HCT116 (cell line): ENCODE measurements at places on chromosomes 1 and 21. TPM values are rescaled to one million over a fixed set of nuclear protein-coding genes. Genes with fewer than 3 reads are reported as not detected.

The ZNF672 gene
- total RNA-seq = 27.6 TPM

The OR2L8 gene
- total RNA-seq = not detected

The DNAI4 gene
- total RNA-seq = 3.9 TPM

The SLAMF7 gene
- total RNA-seq = 0.34 TPM

The FCRLB gene
- 1.0 TPM for total RNA-seq

The TGFB2 gene
- 0.34 TPM for total RNA-seq

The FCRL4 gene
- not detected for total RNA-seq

The RHEX gene
- total RNA-seq = not detected

GRCh38 chr1:66295803-66296202 is 238.2 kb upstream of the SGIP1 start:
- H3K27ac ChIP-seq = peak overlapping the region; percentile 99
- H3K27me3 ChIP-seq = no peaks in the 10 kb centered on the region
- no peaks in the 10 kb centered on the region for H3K36me3 ChIP-seq
- H3K4me3 ChIP-seq = no peak overlapping the region

DNA sequence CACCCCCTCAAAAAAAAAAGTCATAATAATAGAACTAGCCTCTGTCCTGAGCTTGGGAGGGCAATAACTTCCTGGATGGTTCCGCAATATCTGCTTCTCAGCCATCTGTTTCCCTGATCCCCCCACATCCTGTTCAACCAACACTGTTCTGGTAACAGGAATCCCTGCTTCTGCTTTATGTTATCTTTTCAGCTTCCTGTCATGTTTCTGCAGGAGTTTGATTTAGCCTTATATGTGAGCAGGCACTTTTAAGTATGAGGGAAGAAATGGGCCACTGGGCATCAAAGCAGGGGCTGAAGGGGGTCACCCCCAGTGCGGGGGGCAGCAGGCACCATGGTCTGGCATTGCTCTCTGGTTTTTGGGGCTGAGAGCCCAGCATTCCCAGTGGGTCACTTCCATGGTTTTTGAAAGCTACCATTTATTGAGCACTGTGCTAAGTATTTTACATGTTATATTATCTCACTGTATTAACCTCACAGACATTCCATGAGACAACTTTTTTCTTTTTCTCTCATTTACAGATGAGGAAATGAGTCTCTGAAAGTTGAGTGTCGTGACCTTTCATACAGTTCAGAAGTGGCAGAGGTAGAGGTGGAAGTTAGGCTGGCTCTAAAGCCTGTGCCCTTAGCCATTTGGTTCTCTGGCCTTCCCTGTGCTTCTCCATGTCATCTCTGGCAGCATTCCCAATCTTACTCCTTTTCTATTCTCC is 61.9 kb downstream of the DNTTIP2 start:
- H3K27ac ChIP-seq = no peak overlapping the region
- no peak overlapping the region for H3K4me3 ChIP-seq
- no peaks in the 10 kb centered on the region for H3K27me3 ChIP-seq

- H3K27me3 ChIP-seq = no peaks in the 10 kb centered on the region
- H3K4me3 ChIP-seq = no peak overlapping the region
- H3K36me3 ChIP-seq = peaks cover 2% of the 10 kb centered on the region; the same call in 1 of the 2 replicates
- DNase-seq = no peak
Measured at GRCh38 chr21:45509566-45510465, 32.4 kb downstream of the SLC19A1 start.

GRCh38 chr1:220124542-220124941 is 30.6 kb downstream of the IARS2 start:
- no peak for DNase-seq
- H3K4me1 ChIP-seq = no peaks in the 10 kb centered on the region
- peaks cover 10% of the 10 kb centered on the region; the same call in 1 of the 2 replicates for H3K36me3 ChIP-seq
- no peak overlapping the region for H3K27ac ChIP-seq

DNA sequence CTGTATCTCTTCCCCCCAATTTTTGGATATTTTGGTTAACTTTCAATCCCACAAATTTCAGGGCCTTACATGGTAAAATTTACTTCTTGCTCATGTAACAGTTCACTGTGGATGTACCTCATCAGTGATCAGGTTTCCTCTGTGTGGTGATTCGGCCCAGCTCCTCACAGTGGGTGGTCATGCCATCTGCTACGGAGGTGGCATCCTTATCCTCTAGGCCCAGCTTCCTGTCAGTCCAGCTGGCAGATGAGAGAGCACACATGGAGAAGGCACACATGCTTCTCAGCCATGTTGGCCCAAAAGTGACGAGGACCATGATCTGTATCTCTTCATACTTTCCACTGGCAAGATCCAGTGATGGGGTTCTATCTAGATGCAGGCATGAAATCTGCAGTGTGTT is 27.2 kb downstream of the PCBP3 start:
- no peak overlapping the region for H3K4me3 ChIP-seq
- no peaks in the 10 kb centered on the region for H3K4me1 ChIP-seq
- DNase-seq = no peak

DNA sequence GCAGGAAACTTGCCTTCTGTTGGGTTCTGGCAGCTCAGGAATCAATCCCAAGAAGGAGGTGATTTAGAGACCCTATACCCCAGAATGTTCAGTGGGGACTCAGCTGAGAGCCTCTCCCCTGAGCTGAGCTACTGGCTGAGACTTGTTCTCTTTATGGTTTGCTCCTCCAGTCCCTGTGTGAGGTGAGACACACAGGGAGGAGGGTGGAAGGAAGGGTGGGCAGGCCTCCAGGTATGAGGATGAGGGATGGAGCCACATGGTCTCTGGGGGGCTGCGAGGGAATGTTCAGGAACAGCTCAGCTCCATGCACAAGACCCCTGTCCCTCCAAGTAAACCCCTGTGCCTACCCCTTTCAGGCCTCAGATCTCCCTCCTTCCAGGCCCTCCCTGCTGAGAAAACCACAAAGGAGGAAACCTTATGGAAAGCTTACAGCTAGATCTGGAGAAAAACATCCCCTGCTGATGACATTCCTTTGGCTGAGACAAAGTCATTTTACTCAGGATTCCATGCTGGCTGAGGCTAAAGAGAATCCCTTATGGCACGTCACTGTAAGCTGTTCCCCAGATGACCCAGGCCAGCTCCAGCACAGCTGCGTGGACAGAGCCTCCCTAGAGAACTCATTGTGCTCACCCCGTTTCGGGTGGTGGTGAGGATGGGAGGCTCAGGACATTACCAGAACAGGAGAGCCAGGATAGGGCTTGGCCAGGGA is 91.5 kb upstream of the IPO9 start:
- H3K27me3 ChIP-seq = no peaks in the 10 kb centered on the region
- no peak overlapping the region for H3K4me3 ChIP-seq
- H3K27ac ChIP-seq = no peak overlapping the region

DNA sequence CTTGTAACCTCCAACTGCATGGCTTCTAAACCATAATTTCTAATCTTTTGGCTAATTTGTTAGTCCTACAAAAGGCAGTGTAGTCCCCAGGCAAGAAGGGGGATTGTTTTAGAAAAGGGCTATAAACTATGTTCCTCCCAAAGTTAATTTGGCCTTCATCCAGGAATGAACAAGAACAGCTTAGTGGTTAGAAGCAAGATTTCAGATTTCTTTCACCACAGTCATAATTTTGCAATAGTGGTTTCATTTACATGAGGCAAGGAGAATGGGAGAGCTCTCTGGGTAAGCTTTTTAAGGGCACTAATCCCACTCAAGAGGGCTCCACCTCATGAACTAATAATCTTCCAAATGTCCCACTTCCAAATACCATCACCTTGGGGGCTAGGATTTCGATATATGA is 1353.9 kb downstream of the NCAM2 start:
- H3K4me3 ChIP-seq = no peak overlapping the region
- H3K36me3 ChIP-seq = no peaks in the 10 kb centered on the region
- no peaks in the 10 kb centered on the region for H3K4me1 ChIP-seq
- no peak overlapping the region for H3K27ac ChIP-seq

- H3K27ac ChIP-seq = no peak overlapping the region
- no peaks in the 10 kb centered on the region for H3K36me3 ChIP-seq
- DNase-seq = no peak
- no peak overlapping the region for H3K4me3 ChIP-seq
- H3K27me3 ChIP-seq = peaks cover 22% of the 10 kb centered on the region; the same call in 1 of the 2 replicates
- no peaks in the 10 kb centered on the region for H3K4me1 ChIP-seq
Measured at GRCh38 chr1:25624156-25624555, 7.6 kb downstream of the MAN1C1 start.

GRCh38 chr1:40383095-40383487 is 9.6 kb downstream of the SMAP2 start:
- no peaks in the 10 kb centered on the region for H3K27me3 ChIP-seq
- no peak overlapping the region for H3K27ac ChIP-seq

GRCh38 chr1:181028196-181028595 is 5.5 kb upstream of the STX6 start:
- H3K4me1 ChIP-seq = peaks cover 5% of the 10 kb centered on the region
- no peaks in the 10 kb centered on the region for H3K36me3 ChIP-seq
- no peak overlapping the region for H3K27ac ChIP-seq
- DNase-seq = no peak
- H3K4me3 ChIP-seq = no peak overlapping the region
- no peaks in the 10 kb centered on the region; the same call in 1 of the 2 replicates for H3K27me3 ChIP-seq
